Activated naive CD4-positive, alpha-beta T cell treated with Interleukin-2 at 50 U/mL for 16 hours (primary cell): ENCODE measurements at places on chromosomes 7 and 10.

DNA sequence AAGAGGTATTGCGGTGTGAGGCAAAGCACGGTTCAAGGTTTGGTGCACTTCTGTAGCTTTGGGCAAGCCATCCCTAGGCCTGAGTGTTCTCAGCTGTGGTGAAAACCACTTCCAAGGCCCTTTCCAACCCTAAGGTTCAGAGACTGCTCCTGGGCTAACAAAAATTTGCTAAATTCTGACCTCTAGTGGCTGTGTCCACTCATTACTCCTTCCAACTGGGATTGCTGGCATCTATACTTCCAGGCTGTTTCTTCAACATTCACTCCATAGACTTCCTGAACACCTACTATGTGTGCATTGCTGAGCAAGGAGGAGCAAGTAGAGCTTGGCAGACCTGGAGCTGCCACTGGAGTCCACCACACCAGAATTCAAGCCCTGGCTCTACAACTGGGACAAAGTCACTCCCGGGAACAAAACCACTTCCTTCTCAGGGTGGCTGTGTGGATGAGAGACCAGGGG lies 29.3 kb upstream of the SH3PXD2A start:
- DNase-seq: no peak

GRCh38 chr10:132240581-132240980 lies 53.8 kb downstream of the DPYSL4 start:
- no peak for DNase-seq

- peak; percentile 17 for DNase-seq
Measured at GRCh38 chr10:89301721-89302445, at the start of gene IFIT2. Gene IFIT2 (plus strand): TSS chr10:89302046. CDS start chr10:89302124, 78 bp downstream.

DNA sequence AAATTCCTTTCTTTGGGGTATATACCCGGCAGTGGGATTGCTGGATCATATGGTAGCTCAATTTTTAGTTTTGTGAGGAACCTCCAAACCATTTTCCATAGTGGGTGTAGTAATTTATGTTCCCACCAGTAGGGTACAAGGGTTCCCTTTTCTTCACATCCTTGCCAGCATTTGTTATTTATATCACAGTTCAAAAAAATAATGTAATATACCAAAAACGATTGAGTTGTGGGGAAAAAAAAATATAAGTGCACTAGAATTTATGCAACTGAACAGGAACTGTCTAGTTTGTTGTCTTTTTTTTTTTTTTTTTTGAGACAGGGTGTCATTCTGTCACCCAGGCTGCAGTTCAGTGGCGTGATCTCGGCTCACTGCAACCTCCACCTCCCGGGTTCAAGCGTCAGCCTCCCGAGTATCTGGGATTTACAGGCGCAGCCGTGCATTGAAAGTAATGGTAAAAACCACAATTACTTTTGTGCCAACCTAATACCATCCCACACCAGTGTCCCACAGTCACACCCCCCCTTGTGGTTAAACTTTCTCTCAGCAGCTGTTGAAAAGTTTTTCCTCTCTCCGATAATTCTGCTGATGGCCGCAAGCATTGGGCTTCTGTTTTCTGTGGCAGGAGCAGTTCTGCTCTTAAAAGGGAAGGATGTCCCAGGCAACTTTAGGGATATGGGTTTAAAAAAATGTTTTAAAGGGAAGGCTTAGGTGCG lies 6.8 kb upstream of the LAT2 start:
- no peak for DNase-seq

DNA sequence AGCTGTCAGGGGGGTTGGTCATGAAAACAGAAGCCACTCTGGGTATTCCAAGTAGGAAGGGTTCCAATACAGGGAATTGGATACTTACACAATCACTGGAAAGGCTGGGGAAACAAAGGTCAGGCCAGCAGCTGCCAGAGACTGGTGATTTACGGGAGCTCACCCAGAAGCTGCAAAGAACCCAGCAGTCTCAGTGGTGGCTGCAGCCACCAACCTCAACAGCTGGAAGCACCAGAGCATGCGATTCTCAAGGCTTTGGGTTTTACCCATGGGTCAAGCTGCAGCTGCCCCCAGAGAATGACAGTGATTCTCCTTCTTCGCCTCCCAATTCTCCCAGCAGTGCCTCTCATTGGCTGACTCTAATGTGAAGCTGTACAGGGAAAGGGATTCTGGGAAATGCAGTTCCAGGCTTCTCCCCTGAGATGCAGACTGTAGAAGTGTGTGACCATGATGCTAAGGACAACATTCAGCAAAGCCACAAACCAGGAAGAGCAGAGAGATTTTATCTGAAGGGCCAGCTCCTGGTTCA lies 107.2 kb upstream of the TCF7L2 start:
- DNase-seq: no peak

- no peak for DNase-seq
Measured at GRCh38 chr7:151345576-151346469, 4.2 kb downstream of the NUB1 start.

- no peak for DNase-seq
Measured at GRCh38 chr10:84204122-84204521, 9.8 kb downstream of the CDHR1 start.

DNA sequence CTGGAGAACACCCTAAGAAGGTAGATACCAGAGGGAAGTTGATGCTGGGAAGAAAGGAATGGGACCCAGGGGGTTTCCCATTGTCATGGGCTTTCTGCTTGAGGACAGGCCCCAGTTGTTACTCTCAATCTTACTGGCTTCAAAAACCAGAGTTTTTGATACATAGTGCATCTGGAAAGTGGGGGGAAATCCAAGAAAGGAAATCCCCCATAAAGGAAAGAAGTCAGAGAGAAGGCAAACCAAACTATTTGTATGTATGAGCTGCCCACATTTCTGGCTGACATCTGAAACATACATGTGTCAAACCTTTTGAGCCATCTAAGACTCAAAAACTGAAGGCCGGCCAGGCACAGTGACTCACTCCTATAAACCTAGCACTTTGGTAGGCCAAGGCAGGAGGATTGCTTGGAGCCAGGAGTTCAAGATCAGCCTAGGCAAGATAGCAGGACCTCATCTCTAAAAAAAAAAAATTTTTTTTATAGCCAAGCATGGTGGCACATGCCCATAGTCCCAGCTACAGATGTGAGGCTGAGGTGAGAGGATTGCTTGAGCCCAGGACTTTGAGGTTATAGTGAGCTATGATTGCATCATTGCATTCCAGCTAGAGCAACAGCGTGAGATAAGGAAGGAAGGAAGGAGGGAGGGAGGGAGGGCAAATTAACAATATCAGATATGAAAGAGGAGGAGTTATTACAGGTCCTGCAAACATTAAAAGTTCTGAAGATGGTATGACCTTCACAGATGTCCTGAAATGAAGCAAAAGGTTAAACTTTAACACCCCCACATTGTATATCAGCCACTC lies 6.7 kb upstream of the COA1 start:
- DNase-seq: peak; percentile 40

- no peak for DNase-seq
Measured at GRCh38 chr10:12401466-12401865, 52.1 kb downstream of the CAMK1D start.

DNA sequence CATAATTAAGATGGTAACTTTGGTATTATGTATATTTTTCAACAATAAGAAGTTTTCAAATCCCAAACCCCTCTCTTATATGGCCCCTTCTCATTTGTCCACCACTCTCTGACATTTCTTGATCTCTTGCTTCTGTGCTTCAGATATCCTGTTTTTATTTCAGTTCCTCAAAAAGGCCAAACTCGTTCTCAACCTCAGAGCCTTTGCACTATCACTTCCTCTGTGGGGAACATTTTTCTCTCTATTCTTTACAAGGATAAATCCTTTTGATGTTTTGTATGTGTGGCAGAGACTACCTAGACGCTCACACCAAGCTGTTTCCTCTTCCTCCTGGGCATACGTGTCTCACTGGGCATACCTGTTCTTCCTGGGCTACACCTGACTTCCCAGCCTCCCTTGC lies 54.2 kb upstream of the FRMD4A start:
- DNase-seq: no peak
